Sigmoid colon (tissue), 7 donors: ENCODE measurements at places on chromosomes 7 and 10. TPM values are rescaled to one million over a fixed set of nuclear protein-coding genes. Genes with fewer than 3 reads are reported as not detected.

- DNase-seq = no peak
- H3K27ac ChIP-seq = no peak overlapping the region
- no peaks in the 10 kb centered on the region for H3K27me3 ChIP-seq
- H3K4me1 ChIP-seq = no peaks in the 10 kb centered on the region
- H3K36me3 ChIP-seq = no peaks in the 10 kb centered on the region
Observed at GRCh38 chr10:25713894-25714240, 220.2 kb upstream of the MYO3A start.

DNA sequence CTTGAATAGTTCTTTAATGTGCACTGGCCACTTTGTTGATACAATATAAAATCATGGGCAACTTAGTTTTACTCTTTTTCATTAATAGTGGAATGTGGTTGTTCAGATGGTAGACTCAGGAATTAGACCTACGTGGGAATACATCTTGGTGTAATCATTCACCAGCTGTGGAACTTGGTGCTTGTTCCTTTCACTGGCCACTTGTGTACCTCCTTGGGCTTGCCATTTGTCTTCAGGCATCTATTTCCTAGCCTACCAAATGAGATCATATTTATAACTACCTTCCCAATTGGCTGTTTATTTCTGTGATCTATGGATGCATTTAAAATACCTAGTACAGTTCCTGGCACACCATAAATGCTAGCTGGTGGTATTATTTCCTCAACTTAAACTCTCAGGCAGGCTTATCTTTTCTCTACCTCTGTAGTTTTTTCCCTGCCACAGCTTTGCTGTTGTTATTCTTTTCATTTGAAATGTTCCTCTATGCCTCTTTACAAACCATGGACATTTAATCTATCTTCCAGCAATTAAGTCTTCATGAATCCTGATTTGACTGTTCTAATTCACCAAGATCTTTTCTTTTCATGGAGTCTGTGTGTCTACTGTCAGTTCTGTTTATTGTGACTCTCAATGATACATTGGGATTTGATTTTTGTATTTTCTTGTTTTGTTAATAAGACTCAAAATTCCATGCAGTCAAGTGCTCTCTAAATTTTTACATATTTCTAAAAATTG is 113.0 kb downstream of the ADAM22 start:
- H3K36me3 ChIP-seq = no peaks in the 10 kb centered on the region
- H3K27ac ChIP-seq = no peak overlapping the region
- DNase-seq = no peak
- H3K4me1 ChIP-seq = no peaks in the 10 kb centered on the region

GRCh38 chr7:67440321-67440720 is 443.7 kb downstream of the TYW1 start:
- no peak for DNase-seq
- no peaks in the 10 kb centered on the region for H3K4me1 ChIP-seq
- H3K4me3 ChIP-seq = no peak overlapping the region

GRCh38 chr10:102231357-102232318 is 5.5 kb downstream of the ELOVL3 start:
- H3K36me3 ChIP-seq = no peaks in the 10 kb centered on the region
- peaks cover 20% of the 10 kb centered on the region for H3K27me3 ChIP-seq
- peak overlapping the region; percentile 49 for H3K4me3 ChIP-seq
- H3K4me1 ChIP-seq = peaks cover 23% of the 10 kb centered on the region

GRCh38 chr7:56091591-56091990 is 1.2 kb downstream of the PHKG1 start:
- no peak overlapping the region for H3K4me3 ChIP-seq
- peaks cover 35% of the 10 kb centered on the region for H3K4me1 ChIP-seq
- no peaks in the 10 kb centered on the region for H3K36me3 ChIP-seq
- DNase-seq = peak; percentile 90
- peak overlapping the region; percentile 77 for H3K27ac ChIP-seq

DNA sequence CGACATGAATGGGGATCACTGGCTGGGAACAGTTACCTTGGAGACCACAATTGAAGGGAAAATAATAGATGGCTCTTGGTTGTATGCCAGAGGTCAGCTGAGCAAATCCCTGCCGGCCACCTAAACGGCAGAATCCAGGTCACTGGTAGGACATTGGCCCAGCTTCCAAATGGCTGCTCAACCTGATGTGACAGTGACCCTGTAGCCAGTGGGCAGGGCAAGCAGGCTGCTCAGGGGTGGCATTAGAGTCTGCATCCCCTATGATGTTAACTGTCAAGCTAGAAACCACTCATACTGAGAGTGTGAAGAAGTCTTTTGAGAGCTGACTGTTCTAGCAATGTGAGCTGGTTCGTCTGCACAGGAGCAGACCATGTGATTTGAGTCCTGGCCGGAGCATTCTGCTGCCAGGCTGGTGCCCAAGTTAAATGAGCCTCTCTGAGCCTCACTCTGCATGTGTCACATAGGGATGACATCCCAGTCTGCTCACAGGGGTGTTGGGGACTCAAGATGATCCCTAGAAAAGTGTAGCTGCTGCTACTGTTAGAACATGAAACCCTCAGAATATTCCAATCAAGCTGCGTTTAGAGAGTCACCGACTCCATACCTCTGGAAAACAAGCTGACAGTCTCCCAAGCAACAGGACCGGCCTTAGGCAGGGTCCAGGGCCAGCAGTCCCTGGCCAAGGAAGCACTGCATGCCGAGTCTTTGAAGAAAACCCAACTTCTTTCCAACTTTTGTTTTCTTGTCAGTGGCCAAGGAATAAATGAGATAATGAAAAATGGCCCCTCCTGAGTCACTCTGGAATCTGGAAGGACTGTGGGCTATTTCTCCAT is 69.7 kb downstream of the VWA2 start:
- H3K4me3 ChIP-seq = no peak overlapping the region
- H3K4me1 ChIP-seq = peaks cover 12% of the 10 kb centered on the region
- no peak overlapping the region for H3K27ac ChIP-seq

Gene C10orf95
- 1.1 TPM for polyA plus RNA-seq
